ENCODE measurements at places on chromosomes 5 and 9.

DNA sequence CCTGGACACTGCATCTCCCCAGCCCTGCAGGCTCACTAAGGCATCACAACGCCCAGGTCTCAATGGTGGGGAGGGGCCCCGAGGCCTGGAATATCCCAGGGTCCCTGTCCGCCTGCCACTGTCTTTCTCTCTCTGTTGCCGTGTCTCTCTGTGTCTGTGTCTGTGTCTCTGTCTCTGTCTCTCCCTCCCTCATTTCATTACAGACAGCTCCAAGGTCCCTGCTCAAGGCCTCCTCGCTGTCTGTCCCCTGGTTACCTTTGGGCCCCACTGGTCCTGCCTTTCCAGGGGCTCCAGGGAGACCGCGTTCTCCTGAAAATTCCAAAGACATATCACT lies 3.2 kb downstream of the FCN1 start:
- no peak for DNase-seq

GRCh38 chr9:7150153-7150890 lies 392.5 kb downstream of the KDM4C start:
- no peak for DNase-seq

- DNase-seq, result no peak
Measured at GRCh38 chr9:13967011-13967410, 346.9 kb downstream of the NFIB start.

- no peak for DNase-seq
Measured at GRCh38 chr5:135383803-135384495, 15.1 kb downstream of the MACROH2A1 start.

DNA sequence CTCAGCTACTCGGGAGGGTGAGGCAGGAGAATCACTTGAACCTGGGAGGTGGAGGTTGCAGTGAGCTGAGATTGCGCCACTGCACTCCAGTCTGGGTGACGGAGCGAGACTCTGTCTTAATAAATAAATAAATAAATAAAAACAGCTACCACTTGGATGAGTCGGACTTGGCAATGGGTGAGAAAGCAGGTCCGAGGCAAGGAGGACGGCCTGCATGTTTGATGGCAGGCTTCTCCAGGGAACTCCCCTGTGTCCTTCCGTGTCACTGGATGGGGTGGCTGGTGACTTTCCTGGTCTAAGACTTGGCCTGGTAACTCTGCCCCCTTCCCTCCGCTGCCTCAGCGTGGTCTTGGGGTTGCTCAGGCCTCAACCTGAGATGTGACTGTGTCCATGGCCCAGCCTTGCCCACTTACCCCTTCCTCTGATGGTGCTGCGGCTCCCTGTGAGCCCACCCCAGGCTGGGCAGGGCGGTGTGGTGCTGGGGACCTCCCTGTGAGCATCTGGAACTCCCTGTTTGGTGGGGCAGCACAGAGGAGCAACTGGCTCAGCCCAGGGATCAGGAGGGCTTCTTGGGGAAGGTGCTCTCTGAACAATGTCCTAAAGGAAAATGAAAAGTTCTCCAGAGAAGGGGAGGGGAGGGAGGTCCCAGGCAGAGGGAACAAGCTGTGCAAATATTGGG lies 62.5 kb upstream of the PSD2 start:
- no peak for DNase-seq

- peak; percentile 89 for DNase-seq
Measured at GRCh38 chr5:55232985-55233928, at the start of gene CCNO. CCNO (minus strand) TSS chr5:55233608; CDS start chr5:55233523, 85 bp downstream.

- DNase-seq, result no peak
Measured at GRCh38 chr9:137070906-137071275, 534 bp upstream of the SAPCD2 start.

DNA sequence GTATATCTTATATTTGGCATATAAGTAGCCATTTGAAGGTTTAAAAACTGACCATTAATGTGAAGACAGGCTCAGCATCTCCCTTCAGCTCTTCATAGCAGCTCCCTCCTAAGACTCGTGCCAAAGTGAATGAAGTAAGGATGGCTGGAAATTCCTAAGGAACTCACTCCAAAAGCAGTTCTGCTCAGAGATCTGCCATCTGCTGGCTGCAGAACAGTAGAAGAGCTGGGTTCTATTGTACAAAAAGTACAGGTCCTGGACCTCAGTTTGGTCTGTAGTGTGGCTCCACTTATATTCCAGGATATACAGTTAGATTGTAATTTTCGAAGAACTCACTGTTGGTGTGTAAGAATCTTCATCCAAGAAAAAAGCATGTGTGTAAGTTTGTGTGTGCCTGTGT lies 104.9 kb upstream of the RUSC2 start:
- DNase-seq, result no peak

- no peak for DNase-seq
Measured at GRCh38 chr5:90308787-90309585, 100.6 kb downstream of the CETN3 start.

DNA sequence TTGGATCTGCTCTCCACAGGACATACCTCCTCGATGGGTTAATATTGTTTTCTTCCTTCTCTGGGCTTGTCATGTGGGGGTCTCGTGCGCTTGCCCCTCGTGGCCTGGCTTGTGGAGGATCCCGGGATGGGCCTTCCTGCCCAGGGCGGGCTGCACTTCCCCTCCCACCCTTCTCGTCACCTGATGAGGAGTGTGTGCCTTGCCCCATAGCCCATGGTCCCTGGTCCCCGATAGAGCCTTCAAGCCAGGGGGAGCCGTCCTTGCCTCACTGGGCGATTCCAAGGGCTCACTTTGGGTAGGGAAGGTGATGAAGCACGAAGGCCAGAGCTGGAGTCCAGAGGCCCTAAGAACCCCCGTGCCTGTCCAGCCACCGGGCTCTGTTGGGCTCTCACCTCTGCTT lies 28.7 kb downstream of the DYNC2I2 start:
- DNase-seq, result no peak

GRCh38 chr5:98954392-98955028 lies 25.7 kb upstream of the CHD1 start:
- no peak for DNase-seq

GRCh38 chr5:140628711-140629110 lies 4.3 kb downstream of the CD14 start:
- no peak for DNase-seq

GRCh38 chr5:160477266-160477970 lies 55.8 kb downstream of the PTTG1 start:
- DNase-seq, result no peak

DNA sequence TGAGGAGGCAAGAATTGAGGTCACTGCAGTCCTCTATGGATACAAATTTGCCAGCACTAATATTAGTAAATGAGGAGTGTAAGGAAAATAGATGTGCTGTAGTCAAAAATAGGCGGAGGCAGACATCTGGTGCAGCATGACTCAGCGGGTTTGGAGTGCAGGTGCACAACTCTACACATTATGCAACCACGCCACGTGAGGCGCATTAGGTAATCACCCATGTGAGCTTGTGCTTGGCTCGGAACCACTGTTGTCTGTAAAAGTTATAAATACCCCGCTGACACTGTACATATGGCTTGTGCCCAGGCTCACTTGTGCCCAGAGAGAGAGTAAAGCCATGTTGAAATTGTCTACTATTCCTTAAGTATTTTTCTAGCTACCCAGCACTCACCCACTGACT lies 623.5 kb upstream of the NUDT12 start:
- DNase-seq, result no peak

GRCh38 chr9:87910821-87911220 lies 6.9 kb upstream of the SPATA31C1 start:
- no peak for DNase-seq

DNA sequence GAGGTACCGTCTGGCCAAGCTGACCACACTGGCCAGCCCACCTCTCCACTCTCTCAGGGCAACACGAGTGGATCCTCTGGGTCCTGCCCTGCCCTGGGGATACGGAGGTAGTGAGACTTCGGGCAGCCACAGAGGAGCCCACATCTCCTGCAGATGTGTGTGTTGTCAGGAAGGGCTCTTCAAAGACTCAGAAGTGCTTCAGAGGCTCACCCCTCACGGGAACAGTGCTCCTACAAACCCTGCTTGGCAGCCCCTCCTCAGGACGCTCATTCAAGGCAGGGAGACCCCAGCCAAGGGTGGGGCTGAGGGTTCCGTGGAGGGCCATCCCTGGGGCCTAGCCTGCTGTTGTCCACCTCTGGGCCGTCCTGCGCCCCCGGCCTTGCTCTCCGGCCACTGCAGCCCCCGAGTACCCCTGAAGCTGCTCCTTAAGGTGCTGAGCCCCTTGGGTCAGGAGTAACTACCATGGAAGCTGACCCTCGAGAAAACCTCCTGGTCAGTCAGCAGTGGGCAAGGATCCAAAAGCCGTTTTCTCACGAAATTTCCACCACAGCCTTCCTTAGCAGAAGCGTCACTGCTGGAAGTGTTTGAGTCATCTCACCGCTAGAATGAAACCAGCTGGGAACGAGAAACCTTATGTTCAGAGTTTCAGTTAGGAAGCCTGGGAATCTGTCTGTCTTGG lies 23.2 kb upstream of the LRRC14B start:
- no peak for DNase-seq

- no peak for DNase-seq
Measured at GRCh38 chr5:9464478-9464877, 81.4 kb downstream of the SEMA5A start.

- DNase-seq, result peak; percentile 33
Measured at GRCh38 chr5:72108202-72109061, 1.2 kb downstream of the MAP1B start.

DNA sequence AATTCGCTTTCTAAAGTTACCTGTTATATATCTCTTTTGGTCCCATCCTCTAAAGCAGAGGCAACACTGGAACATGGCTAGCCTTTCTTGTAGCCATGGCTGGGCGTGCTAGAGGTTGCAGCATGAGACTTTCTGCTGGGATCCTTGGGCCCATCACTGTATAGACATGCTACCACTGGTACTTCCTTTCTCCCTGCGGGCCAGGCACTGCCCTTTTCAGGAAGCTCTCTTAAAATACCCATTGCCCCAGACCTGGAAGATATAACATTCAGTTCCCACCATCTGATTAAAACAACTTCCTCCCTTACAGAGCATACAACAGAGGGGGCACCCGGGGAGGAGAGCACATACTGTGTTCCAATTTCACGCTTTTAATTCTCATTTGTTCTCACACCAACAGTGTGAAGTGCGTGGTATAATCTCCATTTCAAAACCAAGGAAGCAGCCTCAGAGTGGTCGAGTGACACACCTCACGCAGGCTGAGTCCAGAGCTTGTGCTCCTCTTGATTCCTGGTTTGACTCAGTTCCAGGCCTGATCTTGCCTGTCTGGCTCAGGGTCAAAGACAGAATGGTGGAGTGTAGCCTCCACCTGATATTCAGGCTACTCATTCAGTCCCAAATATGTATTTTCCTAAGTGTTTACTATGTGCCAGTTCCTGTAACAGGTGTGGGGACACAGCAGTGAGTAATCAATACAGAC lies 22.6 kb downstream of the PTGS1 start:
- no peak for DNase-seq

DNA sequence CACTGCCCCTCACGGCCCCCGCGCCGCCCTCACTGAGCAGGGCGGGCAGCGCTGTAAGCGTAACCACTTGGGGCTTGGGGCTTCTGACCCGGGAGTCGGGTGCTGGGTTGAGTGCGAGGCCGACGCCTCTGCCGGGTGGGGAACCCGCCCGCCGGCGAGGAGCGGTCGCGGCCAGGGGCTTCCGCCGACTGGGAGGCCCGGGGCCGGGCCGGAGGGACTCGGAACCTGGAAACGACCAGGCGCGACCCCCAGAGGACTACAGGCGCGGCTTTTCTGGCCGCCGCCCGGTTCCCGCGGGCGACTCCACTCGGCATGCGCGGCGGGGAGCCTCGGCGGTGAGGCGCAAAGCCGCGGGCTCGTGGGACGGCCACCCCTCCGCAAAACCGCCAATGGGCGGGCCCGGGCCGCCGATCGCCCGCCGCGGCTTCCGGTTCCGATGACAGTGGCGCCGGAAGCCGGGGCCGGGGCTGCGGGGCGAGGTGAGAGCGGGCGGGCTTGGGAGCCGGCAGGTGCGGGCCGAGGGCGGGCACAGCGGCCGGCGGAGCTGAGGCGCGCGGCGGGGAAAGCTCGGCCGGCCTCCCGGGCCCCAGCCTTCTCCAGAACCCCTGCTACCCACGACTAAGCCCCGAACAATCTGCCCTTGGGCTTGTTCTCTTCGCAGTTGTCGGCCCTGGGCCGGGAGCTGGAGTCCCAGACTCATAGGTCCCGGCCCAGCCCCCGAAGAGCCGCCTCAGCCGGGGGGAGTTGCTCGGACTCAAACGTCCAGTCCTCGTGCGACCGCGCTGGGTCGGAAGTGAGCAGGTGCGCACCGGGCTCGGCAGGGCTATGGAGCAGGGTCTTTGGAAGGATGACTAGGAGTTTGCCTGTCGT lies at the start of gene RMND5B:
TSS of gene RMND5B (plus strand) at position 439 of the 870 bp plus-strand sequence. CDS start 7,106 bp downstream, outside the sequence.
- DNase-seq, result peak; percentile 88

DNA sequence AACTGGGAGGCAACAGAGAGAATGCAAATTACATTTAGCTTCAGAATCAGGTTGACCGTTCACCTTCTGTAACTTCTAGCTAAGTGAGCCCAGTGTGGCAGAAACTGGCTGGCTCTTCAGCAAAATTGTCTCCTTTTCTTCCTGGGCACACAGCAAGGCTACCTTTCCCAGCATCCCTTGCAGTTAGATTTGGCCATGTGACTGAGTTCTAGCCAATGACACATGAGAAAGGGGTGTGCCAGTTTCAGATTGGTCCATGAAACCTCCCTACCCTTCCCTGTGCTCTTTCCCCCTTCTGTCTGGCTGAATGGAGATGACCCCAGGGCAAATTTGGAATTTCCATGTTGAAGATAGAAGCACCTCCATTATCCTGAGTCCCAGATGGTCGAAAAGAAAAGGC lies 72.5 kb upstream of the SMIM23 start:
- DNase-seq, result no peak

DNA sequence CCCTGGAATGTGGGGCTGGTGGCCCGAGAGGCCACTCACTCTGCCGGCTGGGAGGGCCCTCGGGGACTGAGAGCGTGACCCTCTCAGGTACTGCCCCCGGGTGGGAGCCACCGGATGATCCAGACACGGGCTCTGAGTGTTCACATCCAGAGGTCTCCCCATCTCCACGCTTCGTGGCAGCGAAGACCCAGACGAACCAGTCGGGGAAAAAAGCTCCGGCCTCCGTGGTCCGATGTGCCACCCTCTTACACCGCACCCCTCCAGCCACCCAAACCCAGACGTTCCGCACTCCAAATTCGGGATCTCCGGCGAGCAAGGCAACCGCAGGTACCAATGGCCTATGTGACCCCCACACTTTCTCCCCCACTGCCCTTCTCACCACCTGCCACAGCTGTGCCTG lies 49.5 kb downstream of the AMBP start:
- DNase-seq, result no peak

GRCh38 chr5:176754376-176754973 lies 55.9 kb upstream of the UNC5A start:
- no peak for DNase-seq

DNA sequence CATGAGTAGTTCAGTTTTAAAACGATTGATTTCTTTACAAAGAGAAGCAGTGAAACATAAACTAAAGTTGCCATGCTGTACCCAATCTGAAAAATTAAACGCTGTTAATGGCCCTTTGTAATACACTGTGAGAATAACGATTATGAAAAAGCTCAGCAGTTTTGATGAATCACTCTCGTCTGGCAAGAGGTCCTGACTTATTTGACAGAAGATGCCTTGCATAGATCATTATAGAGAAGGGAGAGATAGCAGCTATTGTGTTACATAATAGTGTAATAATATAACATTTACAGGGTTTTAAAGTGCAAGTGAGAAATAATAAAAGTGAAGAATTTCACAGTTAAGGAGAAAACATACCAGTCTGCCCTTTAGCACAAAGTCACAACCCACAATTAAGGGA lies 361.5 kb upstream of the CDH10 start:
- no peak for DNase-seq

DNA sequence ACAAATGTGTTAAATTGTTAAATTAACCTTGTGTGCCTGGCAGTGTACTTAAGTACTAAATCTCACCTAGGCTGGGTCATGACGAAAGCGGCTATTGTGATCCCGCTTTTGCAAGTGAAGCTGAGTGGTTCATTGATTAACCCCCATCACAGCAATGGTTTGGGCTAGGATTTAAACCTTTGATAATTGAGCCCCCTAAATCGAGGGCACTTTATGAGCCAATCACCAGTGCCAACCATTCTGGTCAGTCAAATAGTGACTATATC lies 22.8 kb downstream of the HNRNPK start:
- no peak for DNase-seq
